Fibroblast of skin of right quadriceps (primary cell): ENCODE measurements at places on chromosomes 13 and 19.

DNA sequence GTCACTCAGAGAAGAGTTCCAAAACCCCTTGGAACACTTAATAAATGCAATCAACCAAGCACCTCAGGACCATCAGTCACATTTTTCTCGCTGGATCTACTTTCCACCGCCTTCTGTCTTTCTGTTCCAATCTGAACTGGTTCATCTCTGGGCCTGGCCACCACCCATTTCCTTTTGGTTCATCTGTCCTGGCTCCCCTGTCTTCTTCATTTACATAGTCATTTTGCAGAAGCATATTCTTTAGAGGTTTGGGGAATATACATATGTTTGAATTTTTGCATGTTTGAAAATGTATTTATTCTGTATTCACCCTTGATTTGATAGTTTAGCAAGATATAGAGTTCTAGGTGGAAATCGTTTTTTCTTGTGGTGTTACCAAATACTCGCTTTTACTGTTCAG, 188.2 kb downstream of the MTUS2 start:
- no peak for DNase-seq

DNA sequence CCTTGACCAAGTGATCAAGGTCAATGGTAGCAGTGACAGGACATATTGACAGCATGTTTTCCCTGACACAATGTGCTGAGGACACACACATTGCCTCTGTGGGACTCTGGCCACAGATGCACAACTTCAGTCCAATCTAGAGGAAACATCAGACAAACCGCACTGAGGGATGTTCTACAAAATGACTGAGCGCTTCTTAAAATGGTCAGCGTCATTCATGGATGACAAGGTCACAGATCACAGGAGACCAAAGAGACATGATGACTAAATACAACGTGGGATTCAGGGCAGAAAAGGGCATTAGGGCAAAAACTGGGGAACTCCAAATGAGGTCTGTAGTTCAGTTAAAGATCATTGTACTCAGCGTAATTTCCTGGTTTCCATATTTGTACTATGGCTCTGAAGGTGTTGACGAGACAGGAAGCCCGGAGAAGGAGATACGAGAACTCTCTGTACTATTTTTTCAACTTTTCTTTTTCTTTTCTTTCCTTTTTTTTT, 20.6 kb downstream of the PBX4 start:
- no peak for DNase-seq

- DNase-seq = no peak
These were observed 10.5 kb downstream of the POP4 start for GRCh38 chr19:29616541-29616940.

DNA sequence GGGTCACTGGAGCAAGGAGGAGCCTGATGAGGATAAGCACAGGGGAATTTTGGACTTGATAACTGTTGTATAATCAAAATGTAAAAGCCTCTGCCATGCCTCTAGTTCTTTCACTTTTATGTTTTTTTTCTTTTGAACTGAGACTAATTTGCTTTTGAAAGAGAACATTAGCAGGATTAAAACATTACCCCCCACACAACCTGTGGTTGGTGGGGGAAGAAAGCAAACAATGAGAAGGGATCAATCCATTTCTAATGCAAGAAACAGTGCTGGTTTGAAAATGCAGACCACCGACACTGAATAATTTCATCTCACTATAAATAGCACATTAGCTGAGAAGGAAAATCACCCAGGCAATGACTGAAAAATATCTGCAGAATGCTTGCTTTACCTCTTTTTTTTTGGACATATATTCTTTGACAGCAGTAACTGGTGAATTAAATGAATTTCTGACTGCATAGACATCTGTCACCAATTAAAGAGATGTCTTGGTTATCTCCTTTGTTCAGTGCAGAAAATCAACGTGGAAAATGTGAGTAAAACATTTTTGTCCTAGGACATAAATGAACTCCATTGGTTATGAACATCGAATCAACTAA, 48.6 kb upstream of the TRPC4 start:
- DNase-seq = peak; percentile 16
